ENCODE measurements at places on chromosomes 4 and X. TPM values are rescaled to one million over a fixed set of nuclear protein-coding genes. Genes with fewer than 3 reads are reported as not detected.

DNA sequence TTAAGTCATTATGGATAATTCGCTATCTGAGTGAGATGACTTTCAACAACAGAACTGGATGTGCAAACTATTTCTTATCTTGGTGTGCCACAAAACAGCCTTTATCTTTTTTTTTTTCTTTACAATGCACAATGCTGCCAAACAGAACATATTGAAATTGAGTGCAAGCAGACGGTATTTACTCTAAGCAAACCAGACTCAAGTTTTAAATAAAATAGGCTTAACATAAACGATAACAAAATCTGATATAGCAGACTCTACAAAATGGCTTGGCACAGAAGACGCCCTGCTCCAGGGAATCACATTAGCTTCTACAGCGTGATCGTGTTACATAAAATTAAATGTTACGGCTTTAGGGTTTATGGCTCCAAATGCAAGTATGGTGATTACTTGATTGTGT lies 9.6 kb upstream of the STK32B start:
- no peak for DNase-seq

GRCh38 chrX:50157545-50158135 lies 43.2 kb downstream of the AKAP4 start:
- DNase-seq = no peak

DNA sequence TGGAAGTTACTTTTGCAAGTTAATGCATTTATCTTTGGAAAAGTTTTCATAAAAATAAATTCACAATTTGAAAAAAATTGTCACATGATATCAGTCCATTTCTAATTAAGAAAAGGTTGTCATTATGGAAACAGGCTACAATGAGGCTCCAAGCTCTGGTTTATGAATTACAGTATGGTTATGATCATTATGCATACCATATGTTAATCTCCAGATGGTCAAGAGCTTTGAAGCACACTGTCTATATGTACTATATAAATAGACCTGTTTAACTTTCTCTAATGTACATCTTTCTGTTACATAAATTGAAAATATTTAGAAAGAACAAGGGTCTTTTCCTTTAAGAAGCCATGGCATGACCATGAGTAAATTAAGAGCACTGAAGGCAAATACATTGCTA lies 2338.8 kb downstream of the PCDH7 start:
- no peak for DNase-seq

- no peak for DNase-seq
Measured at GRCh38 chr4:17589355-17589754, 12.4 kb downstream of the LAP3 start.

- DNase-seq = no peak
Measured at GRCh38 chr4:41655177-41655576, 93.3 kb downstream of the PHOX2B start.

DNA sequence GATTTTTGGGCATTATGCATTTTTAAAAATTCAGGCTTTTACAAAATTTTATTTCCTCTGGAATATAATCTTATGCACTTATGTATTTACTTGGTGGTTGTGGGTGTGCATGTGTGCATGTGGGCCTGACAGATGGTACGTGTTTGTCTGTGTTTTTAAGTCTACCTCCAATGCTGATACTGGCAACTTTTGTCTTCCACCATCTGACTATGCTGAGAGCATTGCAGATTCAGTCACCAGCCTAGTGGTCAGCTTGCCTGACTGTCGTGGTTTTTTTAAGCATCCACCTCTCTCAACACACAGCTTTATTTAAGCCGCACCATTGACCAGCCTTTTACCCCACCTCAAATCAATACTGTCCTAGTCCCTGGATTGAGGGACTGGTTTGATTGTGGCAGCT lies 37.1 kb downstream of the FSTL5 start:
- no peak for DNase-seq

- no peak for DNase-seq
Measured at GRCh38 chr4:159429693-159430035, 326.8 kb downstream of the RAPGEF2 start.

DNA sequence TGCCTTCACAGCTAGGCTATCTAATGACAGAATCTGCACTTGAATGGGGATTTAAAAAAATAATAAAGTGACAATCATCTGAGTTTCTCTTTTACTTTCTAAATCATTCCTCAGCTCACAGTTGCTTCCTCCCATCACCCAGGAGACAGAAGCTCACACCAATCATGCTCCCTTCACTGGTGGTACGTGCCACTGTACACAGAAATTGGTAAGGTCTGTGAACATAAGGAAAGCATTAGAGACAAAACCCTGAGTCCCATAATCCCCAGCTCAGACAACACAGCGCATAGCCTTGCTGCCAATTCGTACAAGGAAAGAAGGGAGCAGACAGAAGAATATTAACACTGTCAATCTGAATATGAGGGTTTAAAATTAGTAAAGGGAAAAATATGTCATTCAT lies 133.1 kb downstream of the IDS start:
- DNase-seq = no peak

DNA sequence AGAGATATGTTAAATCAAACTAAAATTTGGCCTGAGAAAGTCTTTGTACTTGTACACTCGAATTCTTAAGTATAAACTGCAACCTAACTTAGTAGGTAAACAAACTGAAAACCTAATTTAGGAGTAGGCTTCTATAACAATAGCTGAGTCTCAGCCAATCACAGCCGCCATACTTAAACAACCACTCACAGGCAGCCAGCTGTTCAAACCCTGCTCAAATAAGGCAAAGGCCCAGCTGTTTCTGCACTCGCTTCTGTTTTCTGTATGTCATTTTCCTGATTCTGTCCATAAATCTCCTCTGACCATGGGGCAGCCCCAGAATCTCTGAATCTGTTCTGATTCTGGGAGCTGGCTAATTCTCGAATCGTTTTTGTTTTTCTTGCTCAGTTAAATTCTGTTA lies 7.8 kb upstream of the PLS3 start:
- DNase-seq = no peak

DNA sequence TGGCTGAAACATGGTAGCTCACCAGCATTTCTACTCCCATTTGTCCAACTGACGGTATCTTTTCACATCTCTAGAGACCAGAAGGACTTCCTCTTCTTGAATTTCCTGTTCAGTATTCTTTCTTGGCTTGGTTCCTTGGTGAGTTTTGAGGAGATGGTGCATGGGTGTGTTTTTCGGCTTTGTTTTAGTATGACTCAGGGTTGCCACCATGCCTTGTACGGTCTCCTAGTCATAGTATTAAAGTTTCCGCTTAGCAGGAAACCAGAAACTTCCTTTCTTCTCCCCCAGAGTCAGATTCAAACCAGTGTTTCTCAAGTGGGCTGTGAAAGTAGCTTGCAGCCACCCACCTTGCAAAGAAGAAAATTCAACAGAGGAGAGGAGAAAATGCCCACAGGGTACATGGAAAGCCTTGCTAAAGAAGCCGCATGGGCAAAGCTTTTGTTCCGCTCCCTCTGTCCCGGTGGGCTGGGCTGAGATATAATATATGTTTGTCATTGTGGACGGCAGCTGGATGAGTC lies 5.7 kb downstream of the CD99 start:
- DNase-seq = peak; percentile 93

DNA sequence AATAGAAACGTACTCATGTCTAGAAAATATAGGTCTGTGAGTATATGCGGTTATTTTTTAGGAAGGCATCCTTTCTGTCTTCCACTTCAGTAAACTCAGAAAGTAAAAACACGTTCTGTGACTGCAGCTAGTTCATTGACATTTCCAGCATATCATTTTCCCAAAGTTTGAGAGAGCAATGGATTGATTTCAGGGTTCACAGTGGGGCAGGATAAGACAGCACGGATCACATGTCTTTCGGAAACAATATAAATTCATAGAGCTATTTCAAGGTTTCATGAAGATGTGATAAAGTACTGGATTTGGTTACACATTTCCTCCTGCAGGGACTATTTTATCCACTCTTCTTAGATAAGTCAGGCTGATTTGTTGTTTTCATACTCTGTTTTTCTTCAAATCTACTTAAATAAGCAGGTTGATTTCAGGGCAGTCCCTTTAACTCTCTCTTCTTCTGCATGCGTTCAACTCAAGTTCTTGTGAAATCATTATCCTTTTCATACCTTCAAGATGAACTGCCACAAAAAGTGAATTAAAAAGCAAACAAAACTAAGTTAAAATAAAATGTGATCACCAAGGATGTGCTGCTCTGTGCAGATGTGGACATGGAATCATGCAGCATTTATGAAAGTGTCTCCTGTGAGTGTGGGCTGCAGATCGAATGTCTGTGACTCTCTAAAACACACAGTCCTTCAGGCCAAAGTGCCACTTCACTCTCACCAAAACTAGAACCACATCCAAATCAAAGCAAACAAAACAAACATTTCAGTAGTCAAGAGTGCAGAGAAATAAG lies 187.7 kb downstream of the UNC5C start:
- no peak for DNase-seq

- DNase-seq = no peak
Measured at GRCh38 chr4:41702770-41703169, 45.8 kb downstream of the PHOX2B start.

- no peak for DNase-seq
Measured at GRCh38 chr4:95180531-95181242, 368.1 kb downstream of the UNC5C start.

- no peak for DNase-seq
Measured at GRCh38 chr4:101259876-101260275, 87.5 kb downstream of the PPP3CA start.

DNA sequence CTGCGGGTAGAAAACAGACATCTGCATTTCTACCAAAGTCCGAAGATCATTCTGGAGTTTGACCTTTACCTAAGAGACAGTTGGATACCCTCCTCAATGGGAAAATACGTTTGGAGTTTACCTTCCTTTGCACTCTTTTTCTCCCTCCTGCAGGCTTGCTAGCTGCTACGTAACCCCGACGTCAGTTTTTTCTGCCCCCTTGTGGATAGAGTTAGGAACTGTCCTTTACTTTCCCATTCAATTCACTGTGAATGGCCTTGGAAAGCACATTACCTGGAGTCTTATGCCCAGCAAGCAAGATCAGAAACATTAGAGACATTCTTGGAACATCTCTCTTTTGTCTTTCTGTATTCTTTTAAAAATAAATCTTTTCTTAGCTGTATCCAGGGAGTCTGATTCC lies 250.7 kb downstream of the NAP1L3 start:
- no peak for DNase-seq

DNA sequence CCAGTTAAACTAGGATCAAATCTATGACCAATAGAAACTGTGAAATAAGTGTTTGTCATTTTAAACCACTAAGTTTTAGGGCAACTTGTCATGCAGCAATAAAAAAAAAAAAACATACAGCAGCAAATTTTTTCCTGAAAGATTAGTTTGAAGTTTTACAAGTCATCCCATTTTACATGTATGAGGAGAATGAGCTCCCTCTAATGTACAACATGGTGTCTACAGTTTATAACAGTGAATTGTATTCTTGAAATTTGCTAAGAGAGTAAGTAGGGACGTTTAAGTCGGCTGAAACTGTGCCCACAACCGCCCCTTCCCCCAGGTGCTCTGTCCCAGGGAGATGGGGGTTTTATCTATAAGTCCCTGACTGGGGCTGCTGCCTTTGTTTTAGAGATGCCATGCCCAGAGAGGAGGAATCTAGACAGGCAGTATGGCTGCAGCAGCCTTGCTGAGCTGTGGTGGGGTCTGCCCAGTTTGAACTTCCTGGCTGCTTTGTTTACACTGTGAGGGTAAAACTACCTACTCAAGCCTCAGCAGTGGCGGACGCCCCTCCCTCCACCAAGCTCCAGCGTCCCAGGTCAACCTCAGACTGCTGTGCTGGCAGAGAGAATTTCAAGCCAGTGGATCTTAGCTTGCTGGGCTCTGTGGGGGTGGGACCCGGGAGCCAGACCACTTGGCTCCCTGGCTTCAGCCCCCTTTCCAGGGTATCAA lies 499.3 kb upstream of the CT83 start:
- DNase-seq = no peak

DNA sequence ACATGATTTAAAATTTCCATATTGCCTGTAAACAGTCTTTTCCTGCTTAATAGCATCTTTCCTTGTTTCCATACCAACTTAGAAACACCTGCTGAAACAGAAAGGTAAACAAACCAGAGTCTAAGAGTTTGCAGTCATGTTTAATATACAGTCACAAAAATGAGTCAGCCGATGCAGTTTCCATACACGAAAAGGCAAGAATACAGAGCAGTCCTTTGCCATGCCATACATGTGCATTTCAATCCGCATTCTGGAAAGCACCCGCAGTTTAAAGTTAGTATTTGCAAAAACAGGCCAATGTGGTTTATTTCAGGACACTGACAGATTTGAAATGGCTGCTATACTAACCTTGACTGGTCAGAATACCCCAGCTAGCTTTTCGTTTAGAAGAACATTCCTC lies 32.1 kb downstream of the ASB5 start:
- no peak for DNase-seq

DNA sequence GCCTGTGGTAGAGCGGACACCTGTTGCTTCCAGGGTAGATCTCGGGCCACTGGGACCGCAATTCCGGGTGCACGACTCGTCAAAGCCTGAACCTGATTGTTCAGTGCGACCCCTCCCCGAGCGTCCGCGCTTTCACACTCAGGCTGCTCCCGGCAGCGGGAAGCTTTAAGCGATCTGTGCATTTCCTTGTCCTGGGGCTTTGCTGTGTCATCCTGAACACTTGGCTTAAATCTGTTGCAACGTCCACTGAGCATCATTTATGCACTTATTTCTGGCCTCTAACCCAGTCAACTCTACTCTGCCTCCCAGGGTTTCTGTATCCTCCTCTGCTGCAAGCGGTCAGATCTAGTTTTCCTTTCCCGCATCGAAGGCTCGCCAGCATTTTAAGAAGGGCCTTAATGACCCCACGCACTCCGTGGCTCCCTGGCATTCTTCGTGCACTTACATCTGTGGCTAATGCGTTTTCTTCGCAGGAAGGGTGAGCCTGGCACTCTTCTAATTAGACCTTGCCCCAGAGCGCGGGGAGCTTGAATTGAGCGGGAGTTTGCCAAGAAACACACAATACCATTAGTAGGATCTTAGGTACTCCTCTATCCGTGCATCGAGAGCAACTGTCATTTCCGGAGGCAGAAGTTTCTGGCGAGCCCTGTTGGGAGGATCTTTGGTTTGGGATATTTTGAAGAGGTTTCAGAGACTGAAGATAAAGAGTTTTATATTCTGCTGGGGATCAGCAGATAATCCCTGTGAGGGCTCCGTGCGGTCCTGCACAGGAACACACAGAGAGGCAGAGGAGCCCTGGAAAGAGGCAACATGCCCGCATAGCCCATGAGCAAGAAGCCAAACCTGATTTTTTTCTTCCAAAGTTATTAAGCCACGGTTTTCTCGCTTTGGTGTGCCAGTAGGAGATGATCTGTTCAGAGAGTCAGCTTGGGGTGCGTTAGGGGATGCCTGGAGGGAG lies 654 bp upstream of the DDIT4L start:
- peak; percentile 15 for DNase-seq

Gene CENPVL2
- total RNA-seq = not detected

Gene SMIM43
- 0.76 TPM for total RNA-seq

Gene DDIT4L
- 0.34 TPM for total RNA-seq

Gene TMPRSS11B
- total RNA-seq = not detected

Gene ARHGEF38
- not detected for total RNA-seq

Gene LINC00632
- total RNA-seq = 194 TPM

Gene ZDHHC15
- not detected for total RNA-seq

Gene TRIM60
- total RNA-seq = not detected

Gene SRP72
- 161 TPM for total RNA-seq

Gene REPS2
- 0.21 TPM for total RNA-seq

Gene QRFPR
- total RNA-seq = not detected

All from HFFc6 (cell line).